ENCODE measurements at places on chromosomes 5 and 9. TPM values are rescaled to one million over a fixed set of nuclear protein-coding genes. Genes with fewer than 3 reads are reported as not detected.

- DNase-seq, result no peak
- no peak overlapping the region for H3K4me3 ChIP-seq
- no peaks in the 10 kb centered on the region for H3K36me3 ChIP-seq
These were observed 186.9 kb upstream of the TRIM32 start for GRCh38 chr9:116499986-116500871.

DNA sequence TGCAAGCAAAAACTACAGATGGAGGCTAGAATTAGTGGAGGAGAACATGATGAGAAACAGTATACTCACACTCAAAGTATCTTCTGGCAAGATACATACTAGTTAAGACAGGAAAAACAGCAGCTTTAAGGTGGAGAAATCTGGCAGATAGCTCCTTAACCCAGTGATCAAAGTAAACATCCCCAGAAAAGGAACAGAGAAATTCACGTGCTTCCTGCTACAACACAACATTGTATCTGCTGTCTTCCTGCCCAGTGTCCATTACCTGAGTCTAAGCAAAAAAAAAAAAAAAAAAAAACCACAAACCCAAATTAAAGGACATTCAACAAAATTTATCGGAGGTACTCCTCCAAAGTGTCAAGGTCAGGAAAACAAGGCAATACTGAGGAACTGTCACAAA is 38.4 kb downstream of the ROR2 start:
- no peaks in the 10 kb centered on the region for H3K36me3 ChIP-seq
- H3K27me3 ChIP-seq, result no peaks in the 10 kb centered on the region
- H3K4me3 ChIP-seq, result no peak overlapping the region
- H3K27ac ChIP-seq, result peak overlapping the region; percentile 51

The ASPN gene
- total RNA-seq, result 1.8 TPM

The SLC6A19 gene
- total RNA-seq, result 0.17 TPM

The IFNK gene
- total RNA-seq, result not detected

- no peak for DNase-seq
- H3K36me3 ChIP-seq, result no peaks in the 10 kb centered on the region
- H3K4me1 ChIP-seq, result no peaks in the 10 kb centered on the region
- no peak overlapping the region for H3K4me3 ChIP-seq
- H3K27ac ChIP-seq, result no peak overlapping the region
These were observed 111.9 kb downstream of the PDE8B start for GRCh38 chr5:77322406-77322805.

The MUSK gene
- total RNA-seq, result 0.64 TPM

- H3K27me3 ChIP-seq, result no peaks in the 10 kb centered on the region
- H3K4me1 ChIP-seq, result no peaks in the 10 kb centered on the region
- H3K4me3 ChIP-seq, result no peak overlapping the region
- no peak for DNase-seq
These were observed 211.6 kb downstream of the DOCK8 start for GRCh38 chr9:426264-426663.

- no peaks in the 10 kb centered on the region for H3K27me3 ChIP-seq
These were observed 36.9 kb upstream of the ANKRD55 start for GRCh38 chr5:56270058-56270457.

DNA sequence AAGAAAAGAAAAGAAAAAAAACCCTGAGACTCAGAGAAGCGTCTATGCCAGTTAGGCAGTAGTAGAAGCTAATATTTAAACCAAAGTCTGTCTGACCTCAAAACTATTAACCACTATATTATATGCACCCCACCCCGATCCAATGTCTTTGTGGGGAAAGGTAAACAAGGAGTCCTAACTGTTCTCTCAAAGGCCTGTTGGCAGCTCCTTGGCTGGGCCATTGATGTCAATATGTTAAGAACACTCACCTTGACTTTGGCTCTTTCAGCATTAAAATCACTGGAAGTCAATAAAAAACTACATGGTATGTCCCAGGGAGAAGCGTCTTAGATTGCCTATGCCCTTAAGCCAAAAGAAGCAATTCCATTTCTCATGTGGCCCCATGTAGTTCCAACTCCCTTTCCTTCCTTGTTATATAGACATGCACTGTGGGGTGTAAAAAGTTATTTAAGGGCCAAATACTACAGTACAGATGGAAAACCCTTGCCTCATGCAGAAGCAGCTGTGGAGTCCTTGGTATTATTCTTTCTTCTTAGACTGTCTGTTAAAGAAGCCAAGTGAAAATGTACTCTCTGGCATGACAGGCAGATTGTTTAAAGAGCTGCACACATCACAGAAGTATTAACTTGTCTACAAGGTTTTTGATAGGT is 308.6 kb upstream of the RPS23 start:
- H3K4me3 ChIP-seq, result no peak overlapping the region
- no peaks in the 10 kb centered on the region for H3K4me1 ChIP-seq
- DNase-seq, result no peak
- no peak overlapping the region for H3K27ac ChIP-seq

GRCh38 chr5:129041196-129041881 is 53.2 kb upstream of the ISOC1 start:
- no peaks in the 10 kb centered on the region for H3K4me1 ChIP-seq
- H3K27me3 ChIP-seq, result no peaks in the 10 kb centered on the region
- H3K27ac ChIP-seq, result no peak overlapping the region
- H3K4me3 ChIP-seq, result no peak overlapping the region
